SJCRH30 (cell line): ENCODE measurements at places on chromosomes 7 and 10. TPM values are rescaled to one million over a fixed set of nuclear protein-coding genes. Genes with fewer than 3 reads are reported as not detected.

AS3MT gene
- total RNA-seq: 13.7 and 14.8 TPM in 2 replicates

FMC1 gene
- total RNA-seq: 18.0 and 21.7 TPM in 2 replicates

DNA sequence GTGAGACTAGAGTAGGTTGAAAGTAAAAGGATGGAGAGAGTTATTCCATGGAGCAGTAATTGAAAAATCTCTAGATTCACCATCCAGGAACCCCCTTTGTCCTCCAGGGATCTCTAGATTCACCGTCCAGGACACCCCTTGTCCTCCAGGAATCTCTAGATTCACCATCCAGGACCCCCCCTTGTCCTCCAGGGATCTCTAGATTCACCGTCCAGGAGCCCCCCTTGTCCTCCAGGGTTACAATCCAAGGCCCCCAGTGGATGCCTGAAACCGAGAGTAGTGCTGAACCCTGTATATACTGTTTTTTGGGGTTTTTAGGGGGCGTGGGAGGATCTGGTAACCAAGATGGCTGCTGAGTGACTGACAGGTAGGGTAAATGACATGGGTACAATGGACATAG is 38.3 kb upstream of the PPP2R2D start:
- DNase-seq: no peak

- no peak for DNase-seq
Measured at GRCh38 chr10:101565370-101565900, 22.6 kb downstream of the POLL start.

GRCh38 chr10:31368724-31369123 is 49.7 kb downstream of the ZEB1 start:
- no peak for DNase-seq

SPDYE5 gene
- total RNA-seq: not detected in 2 replicates

DNA sequence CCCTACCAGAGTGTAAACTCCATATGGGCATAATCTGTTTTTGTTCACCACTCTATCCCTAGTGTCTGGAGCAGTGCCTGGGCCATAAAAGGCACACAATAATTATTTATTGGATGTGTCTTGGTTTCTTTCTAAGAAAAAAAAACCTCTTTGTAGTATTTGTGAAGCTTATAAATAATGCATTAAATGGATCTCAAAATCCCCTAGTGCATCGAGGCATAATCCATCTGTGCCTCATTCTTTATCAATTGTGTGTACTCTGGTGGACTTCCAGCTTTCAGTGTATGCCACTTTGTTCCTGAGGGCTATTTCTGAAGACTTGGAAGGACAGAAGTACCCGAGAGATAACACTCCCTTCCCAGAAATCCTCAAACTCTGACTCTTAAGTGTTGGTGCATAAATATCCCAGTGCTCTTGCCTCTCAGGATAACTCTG is 255.0 kb upstream of the PHYHIPL start:
- DNase-seq: no peak

DNA sequence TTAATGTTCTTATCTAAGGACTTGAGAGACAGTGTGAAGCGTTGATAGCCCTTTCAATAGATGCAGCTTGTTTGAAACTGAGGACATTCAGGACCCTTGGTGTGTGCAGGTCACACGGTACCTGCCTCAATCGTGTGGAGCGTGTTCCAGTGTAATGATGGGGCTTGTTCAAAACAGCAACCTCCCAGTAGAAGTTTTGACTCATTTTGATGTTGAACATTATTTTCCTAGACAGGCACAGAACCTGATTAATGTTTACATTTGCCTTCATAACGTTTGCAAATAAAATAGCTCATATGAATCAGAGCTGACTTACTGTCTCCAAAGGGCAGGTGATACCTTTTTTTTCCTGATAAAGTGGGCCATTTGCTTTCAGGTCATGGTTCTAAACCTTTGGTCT is 21.3 kb downstream of the RBM17 start:
- DNase-seq: no peak

GPR22 gene
- not detected in 2 replicates for total RNA-seq

NYAP1 gene
- 0.49 and 0.56 TPM in 2 replicates for total RNA-seq

DNA sequence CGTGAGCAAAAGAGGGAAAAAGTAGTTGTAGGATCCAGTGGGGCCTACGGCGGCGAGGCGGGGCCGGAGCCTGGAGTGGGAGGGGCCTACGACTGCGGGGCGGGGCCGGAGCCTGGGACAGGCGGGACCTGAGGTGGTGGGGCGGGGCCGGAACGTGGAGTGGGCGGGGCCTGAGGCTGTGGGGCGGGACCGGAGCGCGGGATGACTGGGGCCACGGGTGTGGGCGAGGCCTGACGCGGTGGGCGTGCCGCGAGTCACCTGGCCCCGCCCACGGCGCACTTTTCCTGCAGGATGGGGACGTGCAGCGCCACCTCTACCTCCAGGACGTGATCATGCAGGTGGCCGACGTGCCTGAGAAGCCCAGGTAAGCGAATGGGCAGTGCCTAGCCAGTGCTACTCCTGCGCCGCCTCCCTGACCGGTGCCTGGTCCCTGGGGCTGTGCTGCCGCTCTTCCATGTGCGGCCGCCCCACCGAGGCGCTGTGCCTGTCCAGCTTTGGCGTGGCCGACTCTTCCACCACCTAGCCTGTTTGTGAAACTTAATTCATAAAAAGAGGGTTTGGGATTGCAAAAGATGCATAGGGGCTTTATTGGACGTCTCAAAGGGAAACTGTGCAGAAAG is 496 bp downstream of the ZNF511 start:
- DNase-seq: peak; percentile 83

GRCh38 chr7:70743531-70744325 is 388.2 kb upstream of the GALNT17 start:
- DNase-seq: peak; percentile 13

DNA sequence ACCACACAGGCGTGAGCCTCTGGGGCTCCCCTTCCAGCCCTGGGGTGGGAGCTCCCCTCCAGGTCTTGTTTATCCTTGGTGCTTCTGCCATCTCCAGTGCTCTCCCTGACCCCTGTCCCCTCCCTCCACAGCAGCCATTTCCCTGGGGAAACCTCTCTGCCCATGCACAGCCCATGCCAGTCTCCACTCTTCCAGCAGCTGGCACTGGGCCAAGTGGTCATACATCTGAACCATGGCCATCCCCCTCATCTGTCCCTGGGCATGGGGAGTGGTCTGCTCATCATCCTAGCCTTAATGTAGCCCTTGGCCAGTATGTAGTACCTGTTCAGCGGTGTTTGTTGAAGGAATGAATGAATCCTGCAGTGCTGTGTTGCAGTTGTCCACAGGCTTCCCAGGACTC is 172.4 kb upstream of the ZNF32 start:
- no peak for DNase-seq

GIMAP8 gene
- not detected in 2 replicates for total RNA-seq
